ENCODE measurements at places on chromosomes 3 and 15.

DNA sequence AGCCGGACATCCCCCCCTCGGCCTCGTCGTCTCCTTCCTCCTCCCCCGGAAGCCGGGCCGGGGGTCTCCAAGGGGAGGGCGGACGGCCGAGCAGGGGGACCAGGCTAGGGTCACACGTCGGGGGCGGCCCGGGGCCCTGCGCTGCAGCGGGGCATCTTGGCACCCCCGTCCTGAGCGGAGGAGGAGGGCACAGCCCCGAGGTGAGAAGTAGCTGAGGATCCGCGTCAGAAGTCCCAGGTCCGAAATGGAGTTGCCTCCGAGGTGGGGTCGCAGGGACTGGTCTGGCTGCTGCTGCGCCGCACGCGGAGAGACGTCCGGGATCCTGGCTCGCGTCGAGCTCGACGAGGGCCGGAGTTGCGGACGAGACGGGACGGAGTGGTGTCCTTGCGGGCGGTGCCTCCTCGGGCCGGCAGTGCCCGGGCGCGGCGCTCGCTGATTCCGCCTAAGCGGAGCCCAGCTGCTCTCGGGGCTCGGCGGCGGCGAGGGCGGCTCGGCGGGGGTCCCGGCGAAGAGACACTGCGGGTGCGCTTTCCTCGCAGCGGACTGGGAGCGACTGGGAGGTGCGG, at the start of gene ADCY5:
Gene ADCY5, minus strand, starts transcription at position 555 of the 566 bp plus-strand sequence. Its CDS starts 545 bp downstream, at position 10.
- DNase-seq = no peak

- peak; percentile 27 for DNase-seq
These were observed 229.3 kb upstream of the UBE2E1 start for GRCh38 chr3:23576379-23576959.

DNA sequence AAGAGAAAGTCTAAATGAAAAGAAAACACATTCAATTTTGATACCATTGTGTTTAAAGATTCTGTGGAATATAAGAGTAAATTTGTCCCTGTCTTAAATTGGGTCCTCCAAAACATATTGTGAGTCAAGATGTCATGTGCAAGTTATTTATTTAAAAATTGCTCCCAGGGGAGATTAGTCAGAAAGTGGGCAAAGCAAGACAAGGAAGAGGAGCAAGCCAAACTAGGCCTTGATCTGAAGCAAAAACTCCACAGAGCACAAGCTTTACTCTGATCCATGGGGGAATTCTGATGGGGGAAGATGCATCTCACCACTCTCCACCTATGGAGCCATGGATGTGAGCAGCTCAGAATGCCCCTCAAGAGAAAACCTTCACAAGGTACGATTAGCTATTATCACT, 342.8 kb upstream of the IL12A start:
- DNase-seq = no peak

DNA sequence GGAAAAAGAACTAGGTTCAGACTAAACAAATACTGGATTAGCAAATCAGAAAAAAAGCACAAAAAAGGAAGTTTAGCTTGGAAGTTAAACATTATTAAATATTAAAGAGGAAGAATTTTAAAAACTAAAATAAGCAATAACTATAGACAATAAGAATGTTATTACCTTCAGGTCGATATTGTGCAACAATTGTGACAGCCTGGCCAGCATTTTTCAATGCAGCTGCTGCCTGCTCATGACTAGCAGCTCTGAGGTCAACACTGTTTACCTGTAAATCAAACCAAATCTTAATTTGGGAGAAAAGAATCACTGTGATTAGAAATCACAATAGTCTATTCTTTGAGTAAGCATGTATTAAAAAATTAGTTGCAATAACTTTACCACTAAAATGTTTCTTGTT, 75.1 kb upstream of the MELTF start:
- DNase-seq = no peak

DNA sequence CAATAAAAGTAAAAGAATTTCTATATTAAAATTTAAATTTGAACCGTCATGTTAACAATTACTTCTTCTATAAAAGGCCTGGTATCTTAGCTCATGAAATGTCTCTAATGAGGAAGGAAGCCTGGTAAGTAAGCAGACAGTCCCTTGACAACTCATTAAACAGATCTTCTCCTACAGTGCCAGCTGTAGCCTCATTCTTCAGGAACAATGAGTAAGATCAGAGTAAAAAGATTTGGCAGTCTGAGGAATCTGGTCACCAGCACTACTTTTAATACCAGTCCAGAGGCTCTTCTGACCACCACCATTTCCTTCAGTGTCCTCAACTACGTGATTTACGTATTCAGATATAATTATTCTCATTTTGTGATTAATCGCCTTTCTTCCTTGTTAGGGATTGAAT, 955.0 kb upstream of the ALCAM start:
- no peak for DNase-seq

- peak; percentile 72 for DNase-seq
These were observed 36.0 kb downstream of the LEO1 start for GRCh38 chr15:51935466-51936104.

DNA sequence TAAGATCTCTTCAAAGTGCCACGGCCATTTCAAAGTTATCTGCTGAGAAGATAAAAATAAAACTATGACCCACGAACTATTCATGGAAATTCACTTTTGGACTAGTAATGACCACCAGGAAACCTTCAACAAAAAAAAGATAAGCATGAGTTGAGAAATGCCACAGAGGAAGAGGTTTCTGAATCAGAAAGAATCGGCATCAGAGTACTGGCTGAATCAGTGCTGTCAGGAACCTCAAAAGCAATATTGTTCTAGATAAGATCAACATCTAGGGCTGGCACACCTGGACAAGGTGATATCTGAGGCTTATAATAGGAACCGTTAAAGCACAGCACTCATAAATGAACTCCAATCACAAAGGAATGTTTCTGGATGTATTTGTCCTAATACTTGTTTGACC, 72.7 kb downstream of the PEAK1 start:
- DNase-seq = no peak

- DNase-seq = no peak
These were observed 742 bp upstream of the SEMA7A start for GRCh38 chr15:74434263-74435136.

DNA sequence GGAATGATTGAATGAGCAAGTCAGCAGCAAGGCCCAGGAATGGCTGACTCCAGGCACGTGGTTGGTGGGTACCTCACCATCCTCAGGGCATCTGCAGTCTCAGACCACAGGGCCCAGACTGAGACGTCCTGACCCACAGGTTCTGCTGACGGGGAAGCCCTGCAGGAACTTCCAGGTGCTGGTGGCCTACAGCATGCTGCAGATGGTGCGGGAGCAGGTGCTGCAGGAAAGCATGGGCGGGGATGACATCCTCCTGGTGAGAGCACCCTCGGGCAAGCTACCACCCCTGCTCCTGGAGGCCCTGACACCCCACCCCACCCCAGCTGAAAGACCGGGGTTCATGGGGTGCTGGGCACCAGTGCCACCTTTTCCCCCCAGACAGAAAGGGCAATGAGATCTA, 14.1 kb downstream of the TBC1D21 start:
- DNase-seq = no peak

- DNase-seq = no peak
These were observed 107.3 kb upstream of the PRR20G start for GRCh38 chr3:127394984-127395662.

DNA sequence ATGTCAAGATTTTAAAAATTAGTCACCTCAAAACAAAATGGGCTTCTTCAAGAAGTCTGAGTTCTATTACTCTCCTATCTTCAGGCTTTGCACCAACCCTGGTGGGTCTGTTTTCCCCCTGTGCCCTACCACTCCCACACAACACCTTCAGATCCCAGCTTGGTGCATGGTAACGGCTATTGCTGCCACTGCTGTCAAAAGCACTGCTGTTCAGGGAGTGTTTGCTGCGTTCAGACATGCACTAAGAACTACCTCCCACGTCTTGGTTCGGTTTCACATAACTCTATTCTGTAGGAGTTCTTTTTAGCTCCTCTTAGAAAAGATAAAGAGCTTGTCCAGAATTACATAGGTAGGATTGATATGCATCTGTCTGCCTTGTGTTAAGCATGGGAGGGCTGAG, 799.2 kb downstream of the NR2F2 start:
- DNase-seq = no peak

- no peak for DNase-seq
These were observed 19.1 kb upstream of the FSTL1 start for GRCh38 chr3:120469882-120470301.

- DNase-seq = peak; percentile 57
These were observed 12.4 kb downstream of the CIB1 start for GRCh38 chr15:90221246-90221900.

DNA sequence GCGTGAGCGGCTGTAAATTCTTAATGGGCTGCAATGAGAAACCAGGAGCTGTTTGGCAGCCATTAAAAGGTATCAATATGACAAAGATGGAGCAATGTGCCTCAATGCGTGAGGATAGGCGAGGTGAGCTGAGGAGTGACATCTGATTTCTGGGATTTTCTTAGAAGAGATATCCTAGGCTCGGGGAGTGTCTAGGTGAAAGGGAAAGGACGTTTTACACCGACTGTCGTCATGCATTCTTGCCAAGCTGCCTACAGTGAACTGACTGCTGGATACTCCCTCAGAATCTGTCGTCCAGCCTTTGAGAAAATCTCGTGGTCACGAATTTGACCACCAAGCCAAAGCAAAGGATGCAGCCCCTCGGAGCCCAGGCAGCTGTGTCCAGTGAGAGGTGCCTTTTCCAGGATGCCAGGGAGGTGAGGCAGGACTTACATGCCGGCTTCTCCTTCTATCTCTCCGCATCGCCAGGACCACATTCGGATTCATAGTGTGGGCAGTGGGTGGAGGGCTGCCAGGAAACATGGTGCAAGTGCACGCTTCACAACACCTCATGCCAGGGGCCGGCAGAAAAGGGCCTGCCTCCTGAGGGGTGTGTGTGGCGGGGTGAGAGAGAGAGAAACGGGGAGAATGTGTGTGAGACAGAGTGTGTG, 80.3 kb upstream of the ABHD17C start:
- no peak for DNase-seq

DNA sequence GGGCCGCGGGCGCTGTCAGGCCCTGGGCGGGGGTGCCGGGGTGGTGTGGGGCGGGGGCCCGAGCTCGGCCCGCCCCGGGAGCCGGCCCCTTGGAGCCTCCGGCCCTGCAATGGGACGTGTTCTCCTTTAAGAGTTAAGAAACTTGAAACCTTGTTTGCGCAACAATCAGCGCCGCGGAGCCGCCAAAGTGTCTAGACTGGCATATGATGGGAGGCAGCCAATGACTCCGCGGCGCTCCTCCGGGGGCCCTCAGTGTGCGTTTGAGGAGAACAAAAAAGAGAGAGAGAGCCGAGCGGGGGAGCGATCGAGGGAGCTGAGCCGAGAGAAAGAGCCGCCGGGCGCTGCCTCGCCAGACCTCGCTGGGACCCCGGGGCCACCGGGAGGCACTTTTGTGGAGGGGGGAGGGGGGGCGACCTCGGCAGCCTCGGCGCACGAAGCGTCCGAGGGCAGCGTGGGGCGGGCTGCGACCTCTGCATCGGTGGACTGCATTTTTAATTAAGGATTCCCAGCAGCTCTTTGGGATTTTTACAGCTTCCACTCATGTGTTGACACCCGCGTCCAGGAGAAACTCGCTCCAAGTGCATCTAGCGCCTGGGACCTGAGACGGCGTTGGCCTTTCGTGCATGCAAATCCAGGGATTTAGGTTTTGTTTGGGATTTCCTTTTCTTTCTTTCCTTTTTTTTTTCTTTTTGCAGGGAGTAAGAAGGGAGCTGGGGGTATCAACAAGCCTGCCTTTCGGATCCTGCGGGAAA, at the start of gene SMAD6:
Gene SMAD6, plus strand, starts transcription at position 202 of the 752 bp plus-strand sequence. CDS start 1,023 bp downstream, outside the sequence.
- peak; percentile 97 for DNase-seq

- no peak for DNase-seq
These were observed 82.0 kb downstream of the BOC start for GRCh38 chr3:113293348-113293747.

- no peak for DNase-seq
These were observed 7.6 kb downstream of the XXYLT1 start for GRCh38 chr3:195263193-195263924.

- no peak for DNase-seq
These were observed 122.0 kb downstream of the VPS13C start for GRCh38 chr15:61938249-61938648.

- no peak for DNase-seq
These were observed 59.7 kb upstream of the TAMM41 start for GRCh38 chr3:11906407-11906806.

DNA sequence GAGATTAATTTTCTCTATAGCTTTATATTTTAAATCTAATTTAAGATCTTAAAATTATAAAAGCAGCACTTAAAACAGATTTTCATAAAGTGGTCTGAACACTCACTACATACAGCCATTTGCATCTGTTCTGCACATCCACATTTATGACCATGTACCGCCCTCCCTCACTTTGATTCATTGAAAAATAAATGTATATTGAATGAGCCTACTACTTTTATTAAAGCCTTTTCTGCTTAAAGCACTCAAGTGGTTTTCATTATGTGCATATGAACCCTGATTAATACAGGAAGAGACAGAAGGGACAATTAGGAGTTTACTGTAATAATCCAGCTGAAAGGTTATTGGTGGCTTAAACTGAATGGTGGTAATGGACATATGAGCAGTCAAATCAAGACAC, 129.4 kb downstream of the DLG1 start:
- DNase-seq = no peak

DNA sequence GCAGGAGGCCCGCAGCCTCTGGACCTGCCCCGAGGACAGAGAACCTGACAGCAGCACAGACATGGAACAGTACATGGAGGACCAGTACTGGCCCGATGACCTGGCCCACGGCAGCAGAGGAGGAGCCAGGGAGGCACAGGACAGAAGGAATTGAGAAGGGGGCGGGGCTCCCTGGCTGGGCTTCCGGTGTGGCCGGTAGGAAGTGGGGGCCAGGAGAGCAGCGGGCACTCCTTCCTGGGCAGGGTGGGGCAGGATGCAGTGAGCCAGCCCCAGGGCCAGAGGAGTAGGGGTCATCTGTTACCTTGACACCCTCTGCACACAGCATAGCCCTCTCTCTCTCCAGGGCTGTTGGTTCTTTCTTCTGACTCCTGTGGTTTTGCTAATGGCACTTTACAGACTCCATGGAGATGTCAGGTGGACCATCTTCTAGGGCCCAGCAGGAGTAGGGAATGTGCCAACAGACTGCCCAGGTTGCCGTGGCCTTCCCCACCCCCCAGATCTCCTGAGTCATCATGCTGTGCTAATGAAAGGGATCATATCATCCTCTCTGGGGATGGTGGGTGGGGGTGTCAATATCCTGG, 8.6 kb upstream of the ISG20 start:
- DNase-seq = no peak

- DNase-seq = no peak
These were observed 12.1 kb upstream of the FBLN2 start for GRCh38 chr3:13536832-13537231.

DNA sequence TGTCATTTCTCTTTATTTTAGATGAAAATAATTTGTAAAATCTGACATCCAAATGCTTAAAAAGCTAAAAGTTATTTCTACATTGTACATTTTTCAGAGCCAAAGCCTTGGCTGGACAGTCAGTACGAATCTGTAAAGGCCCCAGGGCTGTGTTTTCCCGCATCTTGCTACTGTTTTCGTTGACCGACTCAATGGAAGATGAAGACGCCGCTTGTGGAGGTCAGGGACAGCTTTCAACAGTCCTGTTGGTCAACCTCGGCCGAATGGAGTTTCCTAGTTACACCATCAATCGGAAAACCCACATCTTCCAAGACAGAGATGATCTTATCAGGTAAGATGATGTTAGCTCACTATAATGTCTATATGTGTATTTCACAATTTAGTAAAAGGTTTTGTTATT, 10.0 kb downstream of the FAN1 start:
- no peak for DNase-seq

- no peak for DNase-seq
These were observed 42.6 kb downstream of the PHLDB2 start for GRCh38 chr3:111901637-111902036.

All from NAMALWA (cell line).